Astrocyte of the cerebellum (primary cell): ENCODE measurements at places on chromosomes 11 and 22.

GRCh38 chr11:44029977-44030911 lies 17.5 kb upstream of the ACCSL start:
- DNase-seq: no peak

DNA sequence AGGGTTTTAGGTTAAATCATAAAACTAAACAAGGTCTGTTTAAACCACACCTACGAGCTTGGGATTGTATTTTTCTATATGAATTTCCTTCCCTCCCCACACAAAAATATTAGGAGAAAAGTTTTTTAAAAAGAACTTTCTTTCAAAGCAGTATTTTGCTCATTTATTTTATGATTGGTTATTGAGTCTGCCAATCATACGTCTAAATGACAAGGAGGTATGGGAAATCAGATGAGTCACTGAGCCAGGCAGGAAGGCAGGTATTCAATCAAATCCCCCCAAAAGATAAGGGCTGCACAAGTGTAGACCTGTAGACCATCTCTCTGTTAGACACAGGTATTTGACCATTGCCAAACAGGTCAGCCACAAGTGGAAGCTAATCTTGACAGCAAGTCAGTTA lies 440.1 kb upstream of the CCDC90B start:
- DNase-seq: no peak

DNA sequence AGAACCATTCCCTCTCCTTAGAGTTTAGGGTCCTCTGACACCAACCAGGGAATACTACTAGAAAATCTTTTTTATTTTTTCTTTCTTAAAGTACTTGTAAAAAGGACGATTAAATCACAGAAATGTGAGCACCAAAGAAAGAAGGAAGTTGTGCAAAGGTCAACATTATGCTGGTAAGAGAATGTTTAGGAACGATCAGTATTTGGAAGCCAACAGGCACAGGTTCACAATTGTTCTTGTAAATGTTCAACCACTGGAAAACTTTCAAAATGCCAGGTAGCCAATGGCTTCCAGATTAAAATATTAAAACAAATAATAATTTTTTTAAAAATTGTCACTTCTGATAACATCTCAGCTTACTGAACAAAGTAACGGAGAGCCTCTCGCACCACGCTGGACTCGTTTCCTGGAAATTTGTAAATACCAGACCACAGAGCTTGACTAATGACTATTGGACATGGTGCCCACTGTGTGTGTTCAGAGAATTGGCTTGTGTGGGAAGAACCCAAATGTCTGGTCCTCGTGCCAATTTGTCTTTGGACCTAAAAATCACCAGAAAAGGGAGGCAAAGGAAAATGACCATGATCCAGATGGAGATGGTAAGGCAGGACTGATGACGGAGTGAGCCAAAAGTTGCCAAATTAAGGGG lies 20.8 kb downstream of the COMMD9 start:
- DNase-seq: no peak

DNA sequence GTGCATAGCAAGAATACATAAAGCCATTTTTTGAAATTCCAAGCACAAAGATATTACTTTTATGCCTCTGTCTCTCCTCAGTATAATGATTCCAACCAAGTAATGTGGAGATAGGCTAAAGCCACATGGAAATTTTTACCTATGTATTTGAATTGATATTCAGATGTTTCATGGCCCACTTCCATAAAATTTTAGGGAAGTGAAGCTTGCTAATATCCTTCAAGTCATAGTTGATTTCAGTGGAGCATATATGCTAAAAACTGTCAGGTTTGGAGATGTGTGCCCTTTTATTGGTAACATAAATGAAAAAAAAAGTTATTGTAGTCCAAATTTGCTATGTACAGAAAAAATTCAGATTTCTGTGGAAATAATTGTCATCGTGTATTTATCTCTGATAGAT lies 12.3 kb downstream of the MS4A4E start:
- no peak for DNase-seq

- DNase-seq: no peak
Measured at GRCh38 chr11:121553389-121553788, 100.6 kb upstream of the SORL1-AS1 start.

DNA sequence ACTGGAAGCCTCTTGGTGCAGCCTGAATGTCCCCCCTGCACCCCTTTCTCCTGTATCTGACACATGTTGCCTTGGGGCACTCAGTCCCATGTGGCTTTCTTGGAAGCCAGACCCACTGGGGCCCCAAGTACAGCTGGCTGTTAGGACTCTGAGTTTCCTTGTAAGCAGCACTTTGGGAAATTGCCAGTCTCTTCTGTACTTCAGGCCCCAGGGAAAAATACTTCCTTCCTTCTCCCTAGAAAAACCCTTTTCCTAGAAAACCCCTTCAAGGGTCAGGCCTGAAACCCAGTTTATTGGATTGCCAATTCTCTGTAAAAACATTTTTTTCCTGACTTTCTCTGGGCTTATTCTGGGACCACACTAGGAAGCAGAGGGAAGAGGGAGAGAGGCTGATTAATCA lies 360.3 kb downstream of the TENM4 start:
- DNase-seq: no peak

GRCh38 chr11:19957294-19957943 lies 202.9 kb downstream of the DBX1 start:
- DNase-seq: no peak

GRCh38 chr11:99066618-99067317 lies 46.0 kb downstream of the CNTN5 start:
- no peak for DNase-seq

- no peak for DNase-seq
Measured at GRCh38 chr11:79122759-79123158, 318.1 kb downstream of the TENM4 start.

GRCh38 chr11:96257972-96258934 lies 84.7 kb downstream of the MAML2 start:
- no peak for DNase-seq

GRCh38 chr11:61162092-61162941 lies 1.1 kb upstream of the VPS37C start:
- no peak for DNase-seq

GRCh38 chr22:27723158-27723557 lies 78.4 kb downstream of the MN1 start:
- DNase-seq: no peak
